HT1080 (cell line): ENCODE measurements at places on chromosomes 3 and 15.

DNA sequence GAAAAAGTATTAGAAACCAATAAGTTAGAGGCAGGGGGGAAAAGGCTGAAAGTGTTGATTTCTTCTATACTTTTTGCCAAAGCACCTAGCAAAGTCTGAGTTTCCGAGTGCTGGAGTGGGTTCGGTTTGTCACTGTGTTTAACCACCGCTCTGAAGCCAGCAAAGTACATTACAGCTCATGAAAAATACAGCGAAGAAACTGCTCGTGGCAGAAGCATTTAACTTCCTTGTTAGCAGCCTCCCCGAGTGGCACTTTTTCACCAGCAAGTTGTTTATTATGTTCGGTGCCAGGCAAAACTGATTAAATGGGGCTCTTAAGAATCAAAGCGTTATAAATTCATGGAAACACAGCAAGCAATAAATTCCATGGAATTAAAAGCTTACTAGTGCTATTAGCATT, 313.6 kb downstream of the FOXP1 start:
- DNase-seq: no peak

GRCh38 chr15:43941071-43941470, 114.3 kb downstream of the WDR76 start:
- no peak for DNase-seq

- DNase-seq: no peak
Measured at GRCh38 chr15:28068930-28069329, 30.2 kb downstream of the OCA2 start.

GRCh38 chr3:187024536-187025226, 94.4 kb downstream of the ST6GAL1 start:
- no peak for DNase-seq
